Mesothelial cell of epicardium (in vitro differentiated cells): ENCODE measurements at places on chromosomes 7 and 10.

- DNase-seq, result no peak
These were observed 181.5 kb upstream of the PODXL start for GRCh38 chr7:131737746-131738465.

GRCh38 chr10:131569851-131570715 is 258.6 kb upstream of the TCERG1L start:
- no peak for DNase-seq

DNA sequence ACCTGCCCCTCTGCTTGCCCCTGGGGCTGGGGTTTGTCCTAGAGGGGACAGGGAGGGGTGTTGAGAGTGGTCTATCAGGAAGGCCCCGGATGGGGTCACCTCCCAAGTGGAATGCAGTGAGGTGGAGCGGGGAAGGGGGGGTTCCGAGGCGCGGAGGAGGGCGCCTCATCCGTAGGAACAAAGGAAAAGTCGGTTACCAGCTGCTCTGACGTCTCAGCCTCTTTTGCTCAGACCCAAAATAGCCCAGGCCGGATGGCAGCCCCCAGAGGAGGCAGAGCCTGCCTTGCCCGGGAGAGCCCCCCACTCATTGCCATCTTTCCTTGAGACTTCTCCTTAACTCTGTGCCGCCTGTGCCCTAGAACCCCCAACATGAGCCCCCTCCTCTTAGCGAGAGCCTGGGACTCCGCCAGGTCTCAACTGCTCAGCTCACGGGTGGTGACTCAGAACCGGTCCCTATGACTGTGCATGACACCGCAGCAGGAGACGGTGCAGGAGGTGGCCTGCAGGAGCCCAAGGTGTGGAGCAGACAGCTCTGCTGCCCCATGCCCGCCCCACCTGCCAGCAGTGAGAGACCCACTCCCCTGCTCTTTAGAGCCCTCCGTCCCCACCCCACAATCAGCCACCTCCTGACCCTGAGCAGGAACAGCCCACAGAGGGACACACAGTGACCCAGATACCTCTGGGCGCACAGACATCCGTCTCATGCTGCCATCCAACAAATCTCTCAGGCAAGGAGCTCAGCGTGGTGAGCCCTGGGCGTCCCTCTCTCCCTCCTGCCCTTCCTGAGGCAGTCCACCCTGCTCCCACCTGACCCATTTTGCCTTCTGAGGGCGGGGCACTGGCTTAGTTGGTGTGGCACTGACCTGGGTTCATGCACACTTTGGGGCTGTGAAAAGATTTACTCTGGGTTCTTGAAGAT is 13.1 kb downstream of the STX1A start:
- DNase-seq, result no peak

- DNase-seq, result no peak
These were observed 14.7 kb downstream of the FRA10AC1 start for GRCh38 chr10:93687737-93688136.

DNA sequence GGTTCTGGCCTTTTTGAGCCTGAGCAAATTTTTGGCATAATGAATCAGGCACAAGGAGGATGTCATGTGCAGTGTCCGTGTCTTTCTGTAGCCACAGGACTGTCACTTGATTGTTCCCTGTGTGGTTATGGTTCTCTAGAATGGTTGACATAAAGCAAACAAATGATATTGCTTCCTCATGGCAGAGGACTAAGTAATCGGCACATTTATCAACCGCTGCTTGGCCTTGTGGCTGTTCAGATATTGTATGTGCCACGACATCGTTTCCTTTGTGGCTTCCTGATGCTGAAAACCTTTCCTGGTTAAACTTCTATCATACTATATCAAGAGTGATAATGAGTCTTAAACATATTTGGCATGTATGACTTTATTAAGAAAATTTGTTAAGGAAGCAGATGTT is 598.8 kb downstream of the SUGCT start:
- no peak for DNase-seq

- DNase-seq, result no peak
These were observed 168.8 kb downstream of the TMEM26 start for GRCh38 chr10:61284222-61284890.

- DNase-seq, result no peak
These were observed 39.8 kb upstream of the GATA3 start for GRCh38 chr10:8014649-8015048.

- DNase-seq, result no peak
These were observed 5.7 kb downstream of the DNAH11 start for GRCh38 chr7:21548491-21548890.
